Fibroblast of gingiva (primary cell): ENCODE measurements at places on chromosomes 1 and 21.

GRCh38 chr1:216531263-216532239, 108.3 kb upstream of the USH2A start:
- peak; percentile 18 for DNase-seq

DNA sequence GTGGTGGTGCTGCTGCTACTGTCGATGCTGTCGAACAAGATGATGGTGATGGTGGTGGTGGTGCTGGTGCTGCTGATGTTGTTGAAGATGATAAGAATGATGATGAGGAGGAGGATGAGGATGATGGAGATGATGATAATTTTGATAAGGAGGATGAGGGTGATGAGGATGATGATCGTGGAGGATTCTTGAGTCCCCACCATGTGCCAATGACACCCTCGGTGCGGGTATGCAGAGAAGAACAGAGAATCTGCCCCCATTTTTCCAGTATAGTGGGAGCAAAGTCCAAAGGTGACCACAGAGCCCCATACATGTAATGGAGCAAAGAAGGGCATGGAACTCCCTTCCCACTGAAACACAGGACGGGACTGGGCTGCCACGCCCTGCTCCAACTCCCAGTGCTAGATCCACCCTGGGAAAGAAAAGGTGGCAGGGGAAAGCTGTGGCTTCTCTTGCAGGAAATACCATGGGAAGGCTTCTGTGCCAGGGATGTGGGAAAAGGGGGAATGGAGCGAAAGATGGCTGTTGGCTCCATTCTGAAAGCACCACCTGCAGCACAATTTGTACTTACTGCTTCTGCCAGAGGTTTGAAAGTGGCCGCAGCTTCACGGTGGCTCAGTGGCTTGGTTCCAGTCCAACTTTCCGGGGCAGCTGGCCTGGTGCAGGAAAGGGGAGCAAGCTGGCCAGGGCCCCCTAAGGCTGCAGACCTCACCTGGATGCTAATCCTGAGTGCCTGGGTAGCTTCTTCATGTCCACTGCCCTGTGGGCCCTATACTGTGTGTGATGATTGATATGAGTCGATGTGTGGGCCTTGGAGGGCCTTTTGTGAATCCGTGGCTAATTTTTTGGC, 387.2 kb upstream of the VAMP3 start:
- DNase-seq, result no peak

GRCh38 chr1:76203127-76203526, 128.6 kb downstream of the ST6GALNAC3 start:
- DNase-seq, result no peak

DNA sequence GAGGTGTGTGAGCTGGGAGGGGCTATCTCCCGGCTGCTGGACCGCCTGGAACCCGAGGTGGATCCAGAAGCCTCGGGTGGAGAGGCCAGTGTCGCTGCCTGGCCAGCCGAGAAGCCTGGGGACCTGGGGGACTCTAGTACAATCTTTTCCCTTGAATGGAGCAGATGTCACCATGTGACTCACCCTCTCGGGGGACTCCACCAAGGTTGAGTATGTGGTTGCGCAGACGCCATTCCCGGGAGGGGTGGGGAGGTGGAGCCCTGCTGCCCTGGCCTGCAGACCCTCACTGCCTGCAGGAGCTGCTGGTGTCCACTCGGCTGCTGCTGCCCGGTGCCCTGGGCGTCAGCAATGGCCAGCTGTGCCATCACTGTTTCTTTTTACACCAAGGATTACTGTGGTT, 40.3 kb downstream of the TP73 start:
- DNase-seq, result no peak

- no peak for DNase-seq
Observed at GRCh38 chr1:203537806-203538464, 44.0 kb downstream of the OPTC start.

DNA sequence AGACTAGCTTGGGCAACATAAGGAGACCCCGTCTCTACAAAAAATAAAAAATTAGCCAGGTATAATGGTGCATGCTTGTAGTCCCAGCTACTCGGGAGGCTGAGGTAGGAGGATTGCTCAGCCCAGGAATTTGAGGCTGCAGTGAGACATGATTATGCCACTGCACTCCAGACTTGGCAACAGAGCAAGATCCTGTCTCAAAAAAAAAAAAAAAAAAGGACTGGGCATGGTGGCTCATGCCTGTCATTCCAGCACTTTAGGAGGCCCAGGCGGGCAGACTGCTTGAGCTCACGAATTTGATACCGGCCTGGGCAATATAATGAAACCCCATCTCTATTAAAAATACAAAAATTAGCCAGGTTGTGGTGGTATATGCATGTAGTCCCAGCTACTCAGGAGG, 47.3 kb upstream of the BCL10 start:
- DNase-seq, result no peak

- no peak for DNase-seq
Observed at GRCh38 chr1:109269212-109269980, 13.5 kb downstream of the PSRC1 start.

DNA sequence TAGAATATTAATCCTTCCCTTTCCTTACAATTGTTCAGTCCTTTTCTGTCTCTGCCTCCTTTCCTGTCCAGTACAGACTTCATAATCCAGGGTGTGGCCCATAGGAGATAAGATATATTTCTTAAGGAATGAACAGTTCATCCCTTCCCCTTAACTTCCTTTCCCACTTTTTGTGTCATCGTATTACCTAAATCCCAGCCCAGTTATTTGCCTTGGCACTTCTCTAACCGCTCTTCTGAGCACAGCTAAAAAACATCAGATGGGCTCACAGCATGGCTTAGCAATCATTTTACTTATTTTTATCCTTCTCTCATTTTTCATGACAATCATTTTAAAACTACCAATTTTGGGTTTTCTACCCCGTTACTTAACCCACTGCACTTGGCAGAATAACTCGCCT, 39.6 kb downstream of the F3 start:
- no peak for DNase-seq

DNA sequence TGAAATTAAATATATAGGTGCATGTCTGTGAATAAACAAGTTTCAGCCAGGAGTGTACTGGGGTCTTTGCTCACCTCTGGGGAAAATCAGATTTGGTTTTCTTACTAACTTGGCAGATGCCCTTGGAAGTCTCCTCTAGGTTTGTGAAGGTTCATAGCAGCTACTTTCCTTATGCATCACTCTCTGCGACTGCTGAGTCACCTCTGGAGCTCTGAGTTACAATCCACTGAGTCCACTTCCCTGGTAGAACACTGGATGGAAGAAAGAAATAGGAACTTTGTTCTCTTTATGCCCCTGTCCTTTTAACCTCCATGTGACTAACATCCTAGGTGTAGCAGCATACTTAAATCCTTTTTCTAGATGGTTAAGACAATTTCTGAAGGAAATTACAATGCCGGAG, 4.4 kb upstream of the FASLG start:
- DNase-seq, result peak; percentile 22

GRCh38 chr1:225201447-225201846, 226.4 kb downstream of the LBR start:
- no peak for DNase-seq

DNA sequence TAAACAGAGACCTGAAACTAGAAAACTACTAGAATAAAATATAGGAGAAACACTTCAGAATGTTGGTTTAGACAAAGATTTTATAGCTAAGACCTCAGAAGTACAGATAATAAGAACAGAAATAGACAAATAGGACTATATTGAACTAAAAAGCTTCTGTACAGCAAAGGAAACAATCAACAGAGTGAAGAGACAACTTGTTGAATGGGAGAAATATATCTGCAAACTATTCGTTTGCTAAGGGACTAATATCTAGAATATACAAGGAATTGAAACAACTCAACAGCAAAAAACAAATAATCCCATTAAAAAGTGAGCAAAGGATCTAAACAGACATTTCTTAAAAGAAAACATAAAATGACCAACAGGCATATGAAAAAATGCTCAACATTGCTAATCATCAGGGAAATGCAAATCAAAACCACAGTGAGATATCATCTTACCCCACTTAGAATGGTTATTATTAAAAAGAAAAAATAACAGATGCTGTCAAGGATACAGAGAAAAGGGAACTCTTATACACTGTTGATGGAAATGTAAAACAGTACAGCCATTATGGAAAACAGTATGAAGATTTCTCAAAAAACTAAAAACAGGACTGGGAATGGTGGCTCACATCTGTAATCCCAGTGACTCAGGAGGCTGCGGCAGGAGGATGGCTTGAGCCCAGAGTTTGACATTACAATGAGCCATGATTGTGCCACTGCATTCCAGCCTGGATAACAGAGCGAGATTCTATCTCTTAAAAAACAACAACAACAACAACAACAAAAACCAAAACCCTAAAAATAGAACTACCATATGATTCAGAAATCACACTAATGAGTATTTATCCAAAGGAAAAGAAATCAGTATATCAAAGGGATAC, 37.3 kb upstream of the ZSWIM5 start:
- DNase-seq, result peak; percentile 83

DNA sequence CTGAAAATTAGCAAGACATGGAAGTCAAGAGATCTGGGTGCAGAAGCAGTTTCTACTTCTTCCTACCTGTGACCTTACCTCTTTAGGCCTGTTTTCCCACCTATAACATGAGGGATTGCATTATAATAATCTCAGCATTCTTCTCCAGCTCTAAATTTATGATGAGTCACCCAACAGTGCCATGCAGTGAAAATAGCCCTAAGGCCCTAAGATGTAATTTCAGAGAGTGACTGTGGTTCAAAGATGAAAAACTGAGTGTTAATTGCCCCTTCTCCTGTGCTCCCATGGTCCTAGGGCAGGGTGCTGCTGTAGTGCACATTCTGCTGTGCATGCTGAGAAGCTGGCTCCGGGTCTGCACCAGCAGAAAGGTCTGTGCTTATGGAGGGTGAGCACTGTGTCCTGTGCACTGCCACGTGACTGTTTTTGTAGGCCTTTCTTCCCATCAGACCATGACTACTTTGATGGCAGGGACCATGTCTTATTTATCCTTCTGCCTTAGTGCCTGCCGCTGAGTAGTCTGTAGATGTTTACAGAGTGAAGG, 29.7 kb downstream of the JUN start:
- no peak for DNase-seq

GRCh38 chr1:29462096-29462495, 225.8 kb downstream of the PTPRU start:
- no peak for DNase-seq

DNA sequence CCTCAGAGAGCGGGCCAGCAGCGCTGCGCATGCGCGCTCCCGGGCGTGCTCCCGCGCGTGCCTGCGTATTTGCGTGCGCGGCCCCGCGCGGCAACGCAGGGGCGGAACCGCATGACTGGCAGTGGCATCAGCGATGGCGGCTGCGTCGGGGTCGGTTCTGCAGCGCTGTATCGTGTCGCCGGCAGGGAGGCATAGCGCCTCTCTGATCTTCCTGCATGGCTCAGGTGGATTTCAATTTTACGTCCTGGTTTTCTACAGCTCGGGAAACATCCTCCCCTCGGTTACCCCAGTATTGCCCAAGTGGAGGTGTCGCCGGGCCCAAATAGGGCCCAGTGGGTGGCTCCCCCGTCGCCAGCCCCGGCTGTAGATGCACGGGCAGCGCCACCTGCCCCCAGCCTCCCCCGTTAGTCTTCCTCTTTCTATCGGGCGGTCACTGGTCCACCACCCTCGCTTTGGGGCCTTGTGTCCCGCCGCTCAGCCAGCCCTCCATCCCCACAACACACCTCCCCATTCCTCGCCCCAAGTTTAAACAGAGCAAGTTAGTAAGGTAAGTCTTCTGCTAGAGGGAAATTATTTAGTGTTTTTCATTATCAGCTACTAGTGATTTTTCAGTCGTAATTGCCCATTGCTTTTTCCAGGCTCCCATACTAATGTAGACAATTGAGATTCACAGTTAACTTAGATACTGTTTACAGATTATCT, at the start of gene LYPLAL1:
LYPLAL1 (plus strand) TSS at position 121 of the 702 bp plus-strand sequence; CDS start at position 134, 13 bp downstream.
- DNase-seq, result peak; percentile 88
